ENCODE measurements at places on chromosomes 7 and 10.

GRCh38 chr7:103065667-103066066 is 8.9 kb downstream of the FBXL13 start:
- DNase-seq, result peak; percentile 60

- DNase-seq, result no peak
These were observed 55.1 kb downstream of the CPED1 start for GRCh38 chr7:121043314-121044234.

DNA sequence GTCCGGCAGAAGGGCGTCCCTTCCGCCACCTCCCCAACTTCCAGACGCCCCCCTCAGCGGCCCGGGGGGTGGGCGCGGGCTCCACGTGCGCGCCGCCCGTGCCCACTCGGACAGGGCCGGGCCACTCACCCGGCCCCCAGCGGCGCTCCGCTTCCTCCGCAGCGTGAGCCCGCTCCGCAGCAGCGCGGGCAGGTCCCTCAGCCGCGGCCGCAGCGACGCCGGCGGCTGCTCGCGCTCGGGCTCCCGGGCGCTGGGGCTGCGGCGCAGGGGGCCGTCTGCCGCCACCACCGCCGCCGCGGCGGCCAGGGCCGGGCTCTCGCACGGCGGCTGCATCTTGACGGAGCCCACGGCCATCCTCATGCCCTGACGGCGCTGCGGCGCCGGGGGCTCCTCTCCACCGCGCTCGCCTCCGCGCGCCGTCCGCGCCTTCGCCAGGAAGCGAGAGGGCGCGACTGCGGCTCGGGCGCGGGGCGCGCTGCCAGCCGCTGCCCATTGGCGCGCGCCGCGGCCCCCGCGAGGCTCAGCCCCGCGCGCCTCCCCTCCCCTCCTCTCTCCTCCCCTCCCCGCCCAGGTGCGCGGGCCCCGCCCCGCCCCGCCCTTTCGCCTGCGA is at the start of gene RAPGEF5:
RAPGEF5 (minus strand) TSS at position 454 of the 610 bp plus-strand sequence; CDS start at position 360, 94 bp downstream.
- DNase-seq, result no peak

- DNase-seq, result no peak
These were observed 44.6 kb upstream of the C1QL3 start for GRCh38 chr10:16566202-16566805.

- no peak for DNase-seq
These were observed 504.3 kb downstream of the TFEC start for GRCh38 chr7:115526278-115526677.
